Peyer's patch (tissue), 4 donors: ENCODE measurements at places on chromosomes 7 and 10. TPM values are rescaled to one million over a fixed set of nuclear protein-coding genes. Genes with fewer than 3 reads are reported as not detected.

CXCL12 gene
- total RNA-seq, result 18.5 TPM

PLCE1 gene
- 28.8 TPM for total RNA-seq

PIP gene
- total RNA-seq, result not detected

IFIT2 gene
- total RNA-seq, result 10.9 TPM

MYL7 gene
- not detected for total RNA-seq

PPP3CB gene
- total RNA-seq, result 32.2 TPM

CFAP46 gene
- not detected for total RNA-seq

IKZF1 gene
- 34.0 TPM for total RNA-seq

ATRNL1 gene
- total RNA-seq, result 4.4 TPM

HHEX gene
- 3.2 TPM for total RNA-seq

C1QL3 gene
- total RNA-seq, result not detected

LDB3 gene
- total RNA-seq, result 1.3 TPM

UCN3 gene
- total RNA-seq, result not detected

PRLHR gene
- not detected for total RNA-seq

CALHM1 gene
- not detected for total RNA-seq

PTPRE gene
- 24.0 TPM for total RNA-seq

PRPS1L1 gene
- total RNA-seq, result not detected

PRTFDC1 gene
- 8.6 TPM for total RNA-seq

CTAGE6 gene
- 2.9 TPM for total RNA-seq

LRMDA gene
- total RNA-seq, result 4.7 TPM

CACNA2D1 gene
- total RNA-seq, result 14.8 TPM

MACC1 gene
- 79.4 TPM for total RNA-seq

DPYSL4 gene
- not detected for total RNA-seq

PCLO gene
- 23.1 TPM for total RNA-seq

ATE1 gene
- total RNA-seq, result 31.4 TPM

CTTNBP2 gene
- total RNA-seq, result 31.4 TPM

MSS51 gene
- 3.3 TPM for total RNA-seq

ATXN7L1 gene
- 45.8 TPM for total RNA-seq

DKK1 gene
- total RNA-seq, result not detected

DDC gene
- total RNA-seq, result 161 TPM

HMX3 gene
- total RNA-seq, result not detected
